Endothelial cell of umbilical vein (primary cell): ENCODE measurements at places on chromosomes 12 and 14. TPM values are rescaled to one million over a fixed set of nuclear protein-coding genes. Genes with fewer than 3 reads are reported as not detected.
A peak's percentile ranks its signal among the peaks of the same experiment; 100 is the strongest.

CCDC197 gene
- not detected in 2 replicates for total RNA-seq

GRCh38 chr12:21340403-21340802, 5.7 kb upstream of the SLCO1A2 start:
- no peaks in the 10 kb centered on the region for H3K27me3 ChIP-seq
- no peak overlapping the region for H3K4me3 ChIP-seq
- DNase-seq: no peak
- H3K4me1 ChIP-seq: no peaks in the 10 kb centered on the region
- H3K27ac ChIP-seq: no peak overlapping the region
- no peaks in the 10 kb centered on the region for H3K36me3 ChIP-seq

DNA sequence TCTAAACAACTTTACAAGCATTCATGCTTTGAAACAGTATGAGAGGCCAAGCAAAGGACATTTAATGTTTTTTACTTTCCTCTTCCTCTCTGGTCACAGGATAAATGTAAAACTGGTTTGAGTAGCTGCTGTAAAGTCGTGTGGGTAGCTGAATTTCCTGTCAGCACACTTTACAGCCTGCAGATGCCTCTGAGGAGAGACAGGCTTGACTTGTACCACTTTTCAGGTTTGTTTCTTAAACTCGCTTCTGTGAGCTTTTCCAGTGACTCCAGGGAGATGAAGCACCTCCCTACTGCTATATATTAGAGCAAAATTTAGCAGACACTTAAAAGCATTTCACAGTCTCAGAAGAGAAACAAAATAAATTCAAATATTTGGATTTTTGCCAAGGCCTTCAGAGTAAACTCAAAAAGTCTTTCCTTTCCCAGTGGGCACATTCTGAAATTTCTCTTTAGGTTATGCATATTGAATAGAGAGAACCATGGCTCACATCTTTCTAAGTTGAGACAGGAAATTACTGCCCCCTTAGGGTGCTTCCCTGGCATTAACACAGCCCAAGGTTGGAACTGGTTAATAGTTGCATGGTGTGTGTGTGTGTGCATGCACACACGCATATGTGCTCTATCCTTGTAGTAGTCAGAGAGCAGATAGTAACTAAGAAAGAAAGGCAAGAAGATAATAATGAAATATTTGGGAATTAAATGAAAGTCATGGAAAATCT, 557.3 kb upstream of the MIS18BP1 start:
- H3K27ac ChIP-seq: no peak overlapping the region
- no peaks in the 10 kb centered on the region for H3K36me3 ChIP-seq
- no peak overlapping the region for H3K4me3 ChIP-seq
- no peaks in the 10 kb centered on the region for H3K27me3 ChIP-seq

GRCh38 chr12:92574051-92574783, 128.6 kb upstream of the PLEKHG7 start:
- H3K4me3 ChIP-seq: no peak overlapping the region
- peak; percentile 24 for DNase-seq
- no peaks in the 10 kb centered on the region for H3K27me3 ChIP-seq
- no peak overlapping the region for H3K27ac ChIP-seq

DNA sequence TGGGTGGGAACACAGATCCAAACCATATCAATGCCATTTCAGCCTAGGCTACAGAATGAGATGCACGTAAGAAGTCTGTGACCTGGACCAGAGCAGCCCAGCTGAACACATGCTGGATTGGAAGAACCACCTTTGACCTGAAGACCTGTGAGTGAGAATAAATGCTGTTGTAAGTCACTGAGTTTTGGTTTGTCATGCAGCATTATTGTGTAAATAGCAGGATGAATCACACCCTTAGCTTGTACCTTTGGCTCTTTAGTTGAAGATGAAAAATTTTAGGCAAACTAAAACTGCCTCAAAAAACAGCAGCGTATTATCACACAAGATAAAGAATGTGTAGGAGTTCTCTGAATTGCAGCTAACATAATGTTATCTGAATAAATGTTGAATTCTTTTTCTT, 199.4 kb upstream of the LRIG3 start:
- DNase-seq: no peak
- H3K36me3 ChIP-seq: no peaks in the 10 kb centered on the region
- H3K27ac ChIP-seq: no peak overlapping the region
- H3K27me3 ChIP-seq: no peaks in the 10 kb centered on the region

DNA sequence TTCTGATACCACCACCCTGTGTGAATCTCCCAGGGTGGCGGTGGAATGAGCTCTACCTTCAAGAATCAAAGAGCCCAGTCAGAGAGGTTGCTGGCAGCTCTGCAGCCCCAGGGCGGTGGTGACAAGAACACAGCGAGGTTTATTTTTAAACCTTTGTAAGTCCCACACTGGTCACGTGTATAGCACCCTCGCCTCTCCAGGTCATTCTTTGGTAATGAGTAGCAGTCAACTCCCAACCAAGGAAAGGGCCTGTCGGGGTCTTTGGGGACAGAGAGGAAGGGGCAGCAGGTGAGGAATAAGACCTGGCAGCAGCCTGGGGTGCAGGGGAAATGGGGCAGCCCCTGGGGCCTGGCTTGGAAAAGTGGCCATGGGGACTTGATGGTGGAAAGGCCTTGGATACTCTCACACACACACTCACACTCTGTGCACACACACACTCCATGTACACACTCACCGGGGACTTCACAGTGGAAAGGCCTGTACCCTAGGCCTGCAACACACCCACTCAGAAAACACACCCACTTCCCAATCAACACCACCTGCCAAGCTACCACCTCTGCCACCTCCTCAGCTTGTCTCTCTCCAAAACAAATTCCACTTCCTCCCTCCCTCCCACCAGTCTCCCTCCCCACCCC, 178.6 kb downstream of the DPF3 start:
- H3K4me3 ChIP-seq: no peak overlapping the region
- H3K27ac ChIP-seq: no peak overlapping the region
- no peaks in the 10 kb centered on the region for H3K27me3 ChIP-seq
- no peaks in the 10 kb centered on the region for H3K36me3 ChIP-seq

TAS2R13 gene
- total RNA-seq: 0.97 and 1.7 TPM in 2 replicates

TSPAN19 gene
- not detected in 2 replicates for total RNA-seq

DNA sequence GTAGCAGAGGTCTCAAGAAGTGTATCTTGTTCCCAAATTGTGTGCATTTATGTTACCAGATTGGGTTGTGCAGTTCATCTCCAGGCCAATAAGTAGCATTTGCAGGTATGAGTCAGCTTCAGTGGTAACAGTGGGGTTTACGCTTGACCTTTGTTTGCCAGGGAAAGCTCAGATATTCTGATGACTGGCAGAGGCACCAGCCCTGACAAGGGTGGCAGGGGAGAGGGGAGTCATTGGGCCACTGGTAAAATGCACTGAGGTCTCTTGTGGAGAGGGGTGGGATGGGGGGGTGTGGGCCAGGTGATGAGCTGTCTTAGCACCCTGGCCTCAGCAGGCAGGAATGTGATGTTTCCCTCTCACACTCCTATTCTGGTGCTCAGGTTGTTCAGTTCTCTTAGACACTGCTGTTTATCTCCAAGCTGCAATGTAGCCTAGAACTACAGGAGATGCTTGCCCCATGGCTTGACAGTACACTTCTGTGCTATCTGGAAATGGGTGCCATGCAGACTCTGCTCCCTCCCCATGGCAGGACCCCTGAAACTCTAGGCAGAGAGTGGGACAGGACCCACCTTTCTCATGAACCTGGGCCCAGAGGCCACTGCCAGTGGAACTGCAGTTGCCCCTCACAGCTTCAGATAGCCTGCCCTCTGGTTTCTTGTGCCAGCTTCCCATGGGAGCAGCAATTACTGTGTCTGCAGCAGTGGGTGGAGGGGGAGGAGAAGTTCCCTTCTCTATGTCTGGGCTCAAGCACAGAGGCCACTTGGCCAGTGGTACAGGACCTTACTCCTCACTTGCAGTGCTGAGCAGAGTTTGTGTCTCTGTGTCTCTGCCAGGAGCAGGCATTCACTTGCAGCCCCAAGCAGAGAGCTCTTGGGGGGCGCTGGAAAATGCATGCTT, 31.9 kb downstream of the USP15 start:
- no peak overlapping the region for H3K4me3 ChIP-seq
- H3K27me3 ChIP-seq: no peaks in the 10 kb centered on the region
- peaks cover 3% of the 10 kb centered on the region for H3K4me1 ChIP-seq
- DNase-seq: no peak
- H3K27ac ChIP-seq: no peak overlapping the region
